Esophagus squamous epithelium (tissue), 5 donors: ENCODE measurements at places on chromosomes 3 and 15. TPM values are rescaled to one million over a fixed set of nuclear protein-coding genes. Genes with fewer than 3 reads are reported as not detected.

- no peak overlapping the region for H3K27ac ChIP-seq
- peaks cover 15% of the 10 kb centered on the region for H3K4me1 ChIP-seq
- no peaks in the 10 kb centered on the region for H3K27me3 ChIP-seq
Measured at GRCh38 chr15:62416526-62416925, 251.4 kb upstream of the C2CD4B start.

DNA sequence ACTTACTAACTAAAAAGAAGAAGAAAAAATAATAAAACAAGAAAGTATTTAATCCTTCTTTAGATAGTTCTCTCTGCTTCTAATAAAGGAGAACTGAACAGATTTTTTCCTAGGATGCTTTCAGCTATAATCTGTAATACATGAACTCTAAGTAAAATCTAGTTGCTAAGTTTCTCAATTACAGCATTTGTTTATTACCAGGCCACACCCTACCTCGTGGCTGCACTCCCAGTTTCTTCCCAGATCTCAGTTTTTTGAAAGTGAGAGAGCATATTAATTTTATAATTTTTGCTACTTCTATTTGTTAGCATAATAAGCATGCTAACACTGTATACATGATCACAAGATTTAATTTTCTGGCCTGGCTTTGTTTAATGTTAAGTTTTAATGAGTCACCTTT, 258.3 kb downstream of the IL5RA start:
- no peaks in the 10 kb centered on the region for H3K36me3 ChIP-seq
- no peaks in the 10 kb centered on the region for H3K27me3 ChIP-seq
- DNase-seq = no peak
- no peak overlapping the region for H3K4me3 ChIP-seq
- H3K4me1 ChIP-seq = no peaks in the 10 kb centered on the region

- no peaks in the 10 kb centered on the region for H3K36me3 ChIP-seq
- no peak overlapping the region for H3K4me3 ChIP-seq
- H3K4me1 ChIP-seq = peaks cover 80% of the 10 kb centered on the region
- no peaks in the 10 kb centered on the region for H3K27me3 ChIP-seq
- H3K27ac ChIP-seq = no peak overlapping the region
Measured at GRCh38 chr15:98751767-98752166, 103.4 kb downstream of the IGF1R start.

GRCh38 chr3:71870966-71871512, 86.1 kb upstream of the PROK2 start:
- no peak overlapping the region for H3K27ac ChIP-seq
- H3K27me3 ChIP-seq = peaks cover 5% of the 10 kb centered on the region
- no peaks in the 10 kb centered on the region for H3K36me3 ChIP-seq
- H3K4me1 ChIP-seq = no peaks in the 10 kb centered on the region

DNA sequence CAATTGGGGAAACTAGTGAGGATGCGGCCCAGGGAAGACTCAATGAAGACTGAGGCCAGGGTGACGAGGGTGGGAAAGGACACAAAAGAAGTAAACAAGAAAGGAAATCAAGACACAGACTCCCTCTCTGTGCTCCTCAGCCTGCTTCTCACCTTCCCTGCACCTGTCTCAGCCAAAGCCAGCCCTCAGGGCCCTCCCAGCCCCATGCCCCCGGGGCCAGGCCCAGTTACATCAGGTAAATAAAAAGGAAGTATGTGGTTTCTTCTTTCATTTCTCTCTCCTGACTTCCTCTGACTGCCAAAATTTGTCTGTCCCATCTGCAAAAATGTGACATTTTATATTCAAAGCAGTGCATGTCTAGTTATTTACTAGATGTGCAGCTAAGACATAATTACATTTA, 328.0 kb downstream of the UACA start:
- H3K4me1 ChIP-seq = peaks cover 30% of the 10 kb centered on the region
- no peak for DNase-seq
- no peaks in the 10 kb centered on the region for H3K27me3 ChIP-seq
- H3K4me3 ChIP-seq = no peak overlapping the region

DNA sequence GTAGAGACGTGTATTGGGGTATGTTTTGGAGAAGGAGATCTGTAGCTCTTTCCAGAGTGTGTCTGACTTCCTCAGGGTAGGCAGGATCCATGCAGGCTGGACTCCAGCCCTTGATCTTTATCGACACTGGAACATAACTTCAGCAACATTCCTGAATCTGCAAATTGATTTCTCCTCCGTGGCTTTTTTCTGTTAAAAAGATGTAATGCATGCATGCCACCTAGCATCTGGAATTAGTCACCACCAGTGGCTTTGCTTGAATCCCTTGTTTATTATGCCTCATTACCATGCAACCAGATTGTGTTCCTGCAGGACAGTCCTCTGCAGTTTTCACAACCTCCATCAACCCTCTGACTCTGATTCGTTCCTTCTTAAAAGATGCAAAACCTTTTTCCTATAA, 86.1 kb downstream of the CCNL1 start:
- H3K4me1 ChIP-seq = no peaks in the 10 kb centered on the region
- H3K4me3 ChIP-seq = no peak overlapping the region
- DNase-seq = no peak
- H3K27me3 ChIP-seq = no peaks in the 10 kb centered on the region

GRCh38 chr3:27378331-27378730, 9.1 kb upstream of the NEK10 start:
- H3K27me3 ChIP-seq = no peaks in the 10 kb centered on the region
- no peak overlapping the region for H3K4me3 ChIP-seq
- no peaks in the 10 kb centered on the region for H3K4me1 ChIP-seq
- no peak overlapping the region for H3K27ac ChIP-seq
- H3K36me3 ChIP-seq = no peaks in the 10 kb centered on the region
- DNase-seq = no peak

- no peak for DNase-seq
- no peak overlapping the region for H3K4me3 ChIP-seq
- H3K27me3 ChIP-seq = no peaks in the 10 kb centered on the region
Measured at GRCh38 chr3:150540991-150541390, 5.3 kb downstream of the SERP1 start.

DNA sequence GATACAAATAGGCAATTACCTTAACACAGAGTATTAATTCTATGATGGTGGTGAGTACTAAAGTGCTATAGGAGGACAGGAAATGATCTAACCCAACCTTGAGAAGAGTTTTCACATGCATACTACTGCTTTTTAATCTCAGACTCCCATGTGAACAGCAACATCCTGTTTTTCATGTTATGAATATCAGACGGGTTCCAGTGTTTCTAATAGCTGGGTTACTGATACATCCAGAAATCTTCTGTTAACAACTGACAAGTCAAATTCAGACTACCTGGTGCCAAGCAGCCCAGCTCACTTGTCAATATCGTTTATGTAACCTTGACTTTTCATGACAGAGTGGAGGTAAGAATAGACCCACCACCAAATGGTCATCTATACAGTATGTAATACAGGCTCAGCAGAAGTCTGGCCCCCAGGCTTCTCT, 220.2 kb upstream of the COL8A1 start:
- H3K36me3 ChIP-seq = no peaks in the 10 kb centered on the region
- H3K4me3 ChIP-seq = no peak overlapping the region
- no peaks in the 10 kb centered on the region for H3K4me1 ChIP-seq
- no peak for DNase-seq
- no peak overlapping the region for H3K27ac ChIP-seq

DNA sequence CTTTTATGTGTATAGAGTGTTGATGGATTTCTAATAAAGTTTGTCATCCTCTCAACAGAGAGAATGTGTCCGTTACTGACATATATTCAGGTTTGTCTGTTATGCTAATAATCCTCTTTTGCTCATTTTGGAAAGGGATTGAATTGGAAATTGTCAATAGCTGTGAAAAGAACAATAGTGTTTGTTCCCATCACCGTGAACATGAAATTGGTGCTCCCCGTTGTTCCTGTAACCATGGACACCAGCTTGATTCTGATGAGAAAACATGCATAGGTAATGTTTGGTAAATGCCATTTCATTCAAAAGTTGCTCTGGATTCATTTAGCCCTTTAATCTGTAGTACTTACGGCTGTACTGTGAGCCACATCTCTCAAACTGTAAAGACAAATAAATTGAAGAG, 707.0 kb upstream of the GOLIM4 start:
- H3K4me3 ChIP-seq = no peak overlapping the region
- no peak overlapping the region for H3K27ac ChIP-seq
- H3K27me3 ChIP-seq = no peaks in the 10 kb centered on the region
- H3K4me1 ChIP-seq = no peaks in the 10 kb centered on the region
- no peaks in the 10 kb centered on the region for H3K36me3 ChIP-seq
- no peak for DNase-seq

GRCh38 chr3:55880357-55880756, 393.3 kb upstream of the WNT5A start:
- no peak for DNase-seq
- no peak overlapping the region for H3K27ac ChIP-seq
- H3K36me3 ChIP-seq = no peaks in the 10 kb centered on the region
- H3K4me3 ChIP-seq = no peak overlapping the region
- no peaks in the 10 kb centered on the region for H3K27me3 ChIP-seq

The OR5K1 gene
- not detected for total RNA-seq

The HSPBAP1 gene
- total RNA-seq = 3.7 TPM

The TTLL13 gene
- total RNA-seq = not detected

The BFSP2 gene
- total RNA-seq = not detected

The TM6SF1 gene
- 1.5 TPM for total RNA-seq
